ENCODE measurements at places on chromosomes 3 and 15.

GRCh38 chr3:177624528-177625495, 427.5 kb upstream of the TBL1XR1 start:
- no peak for DNase-seq

DNA sequence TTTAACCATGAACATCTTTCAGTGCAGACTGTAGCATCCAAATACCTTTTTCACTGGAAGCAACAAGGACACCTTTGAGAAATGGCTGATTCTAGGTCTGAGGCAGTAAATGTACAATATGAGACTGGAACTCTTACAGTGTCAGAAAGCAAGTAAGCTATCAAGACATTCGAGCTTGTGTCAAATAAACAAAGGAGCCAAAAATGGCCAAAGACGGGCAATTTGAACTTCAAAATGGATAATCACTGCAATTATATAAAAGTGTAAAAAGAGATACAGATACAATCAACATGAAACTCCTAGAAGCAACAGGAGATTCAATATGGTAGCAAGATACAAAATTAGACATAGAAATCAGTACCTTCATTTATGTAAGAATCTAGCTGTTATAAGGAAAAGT, 138.5 kb upstream of the CCDC54 start:
- no peak for DNase-seq

DNA sequence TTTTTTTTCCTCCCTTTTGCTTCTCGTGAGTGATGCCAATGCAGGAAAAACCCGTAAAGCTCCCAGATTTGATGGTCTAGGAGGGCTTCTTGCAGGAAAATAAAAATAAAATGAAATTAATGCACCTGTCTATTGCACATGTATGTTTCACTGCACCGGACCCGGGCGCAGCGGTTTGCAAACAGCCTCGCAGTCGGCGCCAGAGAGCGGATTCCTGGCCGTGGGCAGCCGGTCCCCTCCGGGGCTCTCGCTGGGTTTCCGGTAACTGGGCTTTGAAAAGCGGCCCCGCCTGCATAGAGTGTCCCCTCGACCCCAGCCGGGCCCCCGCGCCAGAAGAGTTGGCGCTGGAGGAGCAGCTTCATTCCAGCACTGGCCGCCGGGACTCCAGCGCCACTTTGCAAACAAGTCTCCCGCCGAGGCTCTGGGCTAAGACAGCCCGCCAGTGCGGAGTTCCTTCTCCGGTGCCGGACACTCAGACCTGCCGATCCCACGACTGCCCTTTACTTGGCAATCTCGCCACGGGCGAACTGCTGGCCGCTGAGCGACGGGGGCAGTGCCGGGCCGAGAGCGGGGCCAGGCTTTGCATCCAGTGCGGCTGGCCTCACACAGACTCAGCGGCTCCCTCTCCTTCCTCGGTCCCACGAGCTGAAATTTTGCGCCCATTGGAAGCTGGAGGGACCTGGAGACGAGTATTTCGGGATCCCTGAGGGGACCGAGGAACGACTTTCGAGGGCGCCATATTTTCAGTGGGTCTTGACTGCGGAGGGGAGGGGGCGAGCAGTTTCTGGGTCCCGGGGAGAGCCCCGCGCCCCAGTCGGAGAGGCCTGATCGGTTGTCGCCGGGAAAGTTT, 225.9 kb upstream of the C2CD4B start:
- peak; percentile 69 for DNase-seq

DNA sequence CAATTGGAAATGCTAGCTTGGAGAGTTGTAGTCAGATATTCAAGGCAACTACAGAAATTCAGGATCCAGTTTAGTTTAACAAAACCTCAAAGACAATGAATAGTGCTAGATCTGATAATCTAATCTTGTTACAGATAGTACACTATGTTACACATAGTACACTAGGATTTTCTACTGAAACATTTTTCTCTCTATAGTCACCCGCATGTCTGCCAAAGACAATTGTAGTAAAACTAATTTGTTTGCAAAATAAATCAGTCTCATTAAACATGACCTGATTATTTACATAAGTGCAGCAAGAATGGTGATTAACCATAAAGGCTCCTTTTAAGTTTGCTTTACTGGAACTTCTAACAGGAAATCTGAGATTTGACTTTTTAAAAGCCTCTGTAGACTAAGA, 52.0 kb downstream of the ILDR1 start:
- no peak for DNase-seq

DNA sequence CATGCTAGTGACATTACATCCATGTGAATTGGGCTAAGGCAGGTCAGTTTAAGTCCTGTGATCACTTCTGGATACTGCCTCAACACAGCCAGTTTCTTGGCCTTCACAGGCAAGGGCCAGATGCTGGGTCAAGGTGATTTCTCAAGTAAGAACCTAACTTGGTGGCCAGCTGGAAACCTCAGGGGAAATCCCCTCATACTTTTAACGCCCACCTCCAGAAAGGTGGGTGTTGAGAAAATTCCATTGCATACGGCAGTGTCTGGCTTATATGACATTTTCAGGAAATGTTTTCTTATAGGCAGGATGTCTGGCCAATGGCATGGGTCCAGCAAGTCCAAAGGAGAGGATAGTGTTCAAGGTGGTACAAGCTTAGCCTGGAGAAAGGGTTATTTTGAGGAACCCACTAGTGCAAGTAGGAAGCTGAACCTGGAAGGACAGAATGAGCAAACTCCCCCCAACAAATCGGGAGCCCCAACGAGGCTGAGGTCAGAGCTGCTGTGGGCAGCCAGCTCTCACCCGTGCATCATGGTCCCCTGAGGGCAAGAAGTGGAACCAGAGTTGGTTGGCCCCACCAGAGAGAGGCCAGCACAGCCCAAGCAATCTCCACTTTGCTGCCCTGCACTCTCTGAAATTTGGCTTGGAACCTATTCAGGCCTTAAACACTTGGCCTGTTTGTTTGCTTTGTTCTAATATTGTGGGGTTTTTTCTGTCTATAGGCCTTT, 135.4 kb downstream of the PDE8A start:
- no peak for DNase-seq

GRCh38 chr3:144839991-144840390, 868.4 kb downstream of the DIPK2A start:
- no peak for DNase-seq

GRCh38 chr3:634511-634910, 437.9 kb downstream of the CHL1 start:
- no peak for DNase-seq

DNA sequence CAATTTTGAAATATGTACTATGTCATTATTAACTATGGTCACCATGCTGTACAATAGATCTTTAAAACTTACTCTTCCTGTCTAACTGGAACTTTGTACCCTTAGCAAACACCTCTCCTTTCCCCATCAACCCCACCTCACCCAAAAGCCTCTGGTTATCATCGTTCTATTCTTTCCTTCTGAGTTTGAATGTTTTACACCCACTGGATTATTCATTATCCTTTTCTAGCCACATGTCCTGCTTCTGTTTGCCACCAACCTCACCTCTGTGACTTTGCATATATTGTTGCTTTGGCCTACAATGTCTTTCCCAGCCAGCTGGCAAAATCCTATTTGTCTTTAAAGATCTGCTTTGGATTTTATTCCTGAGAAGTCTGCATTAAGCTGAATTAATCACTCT, 102.6 kb upstream of the TSPAN3 start:
- no peak for DNase-seq

DNA sequence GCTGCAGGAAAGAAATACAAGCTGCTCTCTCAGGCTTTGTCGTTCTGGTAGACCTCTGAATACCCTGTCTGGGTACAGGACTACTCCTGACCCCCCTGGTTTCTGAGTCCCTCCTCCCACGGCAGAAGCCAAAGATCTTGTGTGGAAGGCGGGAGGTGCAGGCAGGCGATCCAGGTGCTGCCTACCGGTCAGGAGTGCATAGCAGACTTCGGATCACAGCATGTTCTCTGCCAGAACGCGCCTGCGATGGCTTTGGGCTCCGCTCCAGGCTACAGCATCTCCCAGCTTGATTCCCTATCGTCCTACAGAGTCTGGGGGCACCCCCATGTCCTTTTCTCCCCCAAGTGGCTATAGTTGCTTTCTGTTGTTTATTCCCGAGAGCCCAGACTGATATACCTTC, 2.5 kb upstream of the CFAP100 start:
- no peak for DNase-seq

DNA sequence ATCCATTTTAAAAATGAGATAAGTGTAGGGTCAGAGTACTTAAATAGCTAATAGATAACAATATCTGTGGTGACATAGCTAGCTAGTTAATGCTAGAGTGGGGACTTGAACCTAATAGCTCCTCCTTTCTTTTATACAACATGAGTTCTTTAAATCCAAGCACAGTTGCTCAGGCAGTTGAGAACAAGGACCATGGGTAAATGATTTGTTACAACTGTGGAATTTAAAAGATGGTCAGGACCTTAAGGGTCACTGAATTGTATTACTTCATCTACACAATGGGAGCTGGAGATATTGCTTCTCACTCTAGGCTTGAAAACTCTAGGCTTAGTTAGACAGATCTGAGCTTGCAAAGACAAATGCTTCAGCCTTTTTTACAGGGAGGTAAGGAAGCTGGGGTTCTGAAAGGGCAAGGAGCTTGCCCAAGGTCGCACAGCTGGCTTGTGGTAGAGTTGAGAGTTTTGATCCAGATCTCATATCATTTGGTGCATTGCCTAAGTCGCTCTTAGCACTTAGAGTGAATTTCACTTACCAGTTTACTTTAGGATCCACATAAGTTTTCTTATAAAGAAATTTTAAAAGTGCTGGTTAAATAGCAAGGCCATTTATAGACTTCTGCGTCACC, 90.2 kb downstream of the EDEM1 start:
- no peak for DNase-seq

GRCh38 chr3:46206282-46207015, 1.7 kb downstream of the CCR1 start:
- no peak for DNase-seq

GRCh38 chr15:54808321-54808720, 388.4 kb downstream of the RSL24D1 start:
- no peak for DNase-seq

- DNase-seq, result no peak
Observed at GRCh38 chr3:42493798-42494151, 8.7 kb upstream of the VIPR1 start.

DNA sequence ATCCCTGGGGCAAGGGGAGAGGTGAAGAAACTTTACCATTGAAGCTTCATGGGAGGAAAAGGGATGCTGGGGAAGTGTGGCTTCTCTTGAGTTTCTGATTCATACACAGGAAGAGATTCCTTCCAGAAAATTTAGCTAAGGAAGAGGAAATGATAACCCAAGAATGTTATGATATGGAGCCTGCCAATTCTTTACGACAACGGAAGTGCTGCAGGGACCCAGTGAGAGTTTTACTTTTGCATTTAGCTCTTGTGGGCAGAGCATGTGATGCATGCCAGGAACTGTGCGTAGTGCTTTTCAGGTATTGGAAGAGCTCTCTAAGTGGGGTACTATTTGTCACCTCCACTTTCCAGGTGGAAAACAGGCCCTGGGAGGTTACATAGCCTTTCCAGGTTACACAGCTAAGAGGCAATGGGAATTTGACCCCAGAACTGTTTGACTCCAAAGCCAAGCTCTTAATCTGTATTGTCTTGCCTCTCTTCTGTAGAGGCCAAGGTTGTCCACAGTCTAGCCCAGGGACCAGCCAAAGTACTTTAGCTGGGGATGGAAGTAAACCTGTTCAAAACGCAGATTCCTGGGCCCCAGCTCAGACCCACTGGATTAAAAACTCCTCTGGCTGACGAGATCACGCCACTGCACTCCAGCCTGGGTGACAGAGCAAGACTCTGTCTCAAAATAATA, 23.0 kb downstream of the CMTM7 start:
- peak; percentile 69 for DNase-seq

DNA sequence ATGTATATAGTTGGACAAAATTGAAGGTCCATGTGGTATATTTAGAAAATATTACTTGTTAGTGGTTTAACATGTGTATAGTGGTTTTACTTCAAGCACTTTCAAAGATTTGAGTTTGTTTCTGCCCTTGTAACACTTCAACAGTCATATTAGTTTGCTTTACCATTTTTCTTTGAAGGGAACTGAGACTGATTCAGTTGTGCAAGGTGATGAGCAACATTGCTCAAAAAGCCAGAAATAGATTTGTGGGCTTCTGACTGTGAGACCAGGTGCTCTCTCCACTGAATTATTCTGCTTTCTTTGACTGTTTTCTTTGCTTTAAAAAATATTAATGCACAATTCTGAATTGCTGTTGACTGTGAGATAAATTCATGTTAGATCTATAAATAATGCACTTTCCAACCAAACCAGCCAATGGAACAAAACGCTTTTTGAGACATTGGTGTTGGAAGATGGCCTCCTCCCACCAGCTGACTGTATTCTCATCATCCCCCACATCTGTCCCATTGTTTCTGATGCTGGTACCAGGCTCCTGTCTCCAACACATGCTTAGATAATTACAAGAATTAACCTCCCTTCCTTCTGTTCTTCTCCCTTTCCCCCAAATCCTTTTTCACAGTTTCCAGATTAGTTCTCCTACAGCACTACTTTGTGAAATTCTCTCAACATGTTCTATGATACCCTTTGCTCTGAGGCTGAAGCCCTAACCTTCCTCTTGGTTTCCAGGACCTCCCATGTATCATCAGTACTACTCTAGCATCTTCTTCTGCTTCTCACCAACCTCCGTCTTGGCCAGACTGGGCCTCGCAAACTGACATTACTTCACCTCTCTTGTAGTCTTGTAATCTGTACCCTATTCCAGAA, 27.9 kb downstream of the PLCL2 start:
- no peak for DNase-seq

- no peak for DNase-seq
Observed at GRCh38 chr3:61574854-61575253, 13.5 kb downstream of the PTPRG start.

- DNase-seq, result no peak
Observed at GRCh38 chr15:66065325-66065724, 188.2 kb downstream of the MEGF11 start.
